ENCODE measurements at places on chromosomes 7 and 10. TPM values are rescaled to one million over a fixed set of nuclear protein-coding genes. Genes with fewer than 3 reads are reported as not detected.

DNA sequence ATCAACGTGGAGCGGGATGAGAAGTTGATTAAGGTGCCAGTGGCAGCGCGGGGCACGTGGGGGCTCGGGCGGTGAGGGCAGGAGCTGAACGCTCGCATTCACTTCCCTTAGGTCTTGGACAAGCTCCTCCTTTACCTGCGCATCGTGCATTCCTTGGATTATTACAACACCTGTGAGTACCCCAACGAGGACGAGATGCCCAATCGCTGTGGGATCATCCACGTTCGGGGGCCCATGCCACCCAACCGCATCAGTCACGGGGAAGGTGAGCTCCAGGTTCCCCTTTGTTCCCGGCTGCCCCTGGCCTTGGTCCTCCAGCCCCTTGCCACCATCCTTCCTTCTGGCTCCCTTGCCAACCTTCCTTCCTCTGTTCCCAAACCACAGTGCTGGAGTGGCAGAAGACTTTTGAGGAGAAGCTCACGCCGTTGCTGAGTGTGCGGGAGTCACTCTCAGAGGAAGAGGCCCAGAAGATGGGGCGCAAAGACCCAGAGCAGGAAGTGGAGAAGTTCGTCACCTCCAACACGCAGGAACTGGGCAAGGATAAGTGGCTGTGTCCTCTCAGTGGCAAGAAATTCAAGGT lies 2.5 kb downstream of the UFSP1 start:
- peaks cover 20% of the 10 kb centered on the region for H3K36me3 ChIP-seq
- no peak for DNase-seq
- H3K27ac ChIP-seq: no peak overlapping the region
- H3K4me3 ChIP-seq: no peak overlapping the region
- H3K27me3 ChIP-seq: no peaks in the 10 kb centered on the region

ASZ1 gene
- total RNA-seq: 0.40 TPM

DNA sequence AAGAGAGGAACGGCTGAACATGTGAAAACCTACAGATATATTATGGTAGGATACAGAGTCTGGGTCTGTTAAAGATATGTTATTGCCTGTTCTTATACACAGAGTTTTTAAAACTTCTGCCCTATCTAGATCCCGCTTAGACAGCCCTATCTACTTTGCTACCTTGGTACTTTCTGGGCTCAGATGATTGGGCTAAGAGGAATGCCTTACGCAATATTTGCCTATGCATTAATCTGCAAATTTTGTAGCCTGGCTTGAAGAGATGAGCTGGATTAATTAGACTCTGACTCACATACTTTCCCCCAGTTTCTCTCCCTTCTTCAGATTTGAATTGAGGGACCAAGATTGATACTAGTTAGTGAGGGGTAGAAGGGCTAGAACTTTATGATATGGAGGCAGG lies 33.6 kb upstream of the A1CF start:
- H3K27me3 ChIP-seq: no peaks in the 10 kb centered on the region
- no peak overlapping the region for H3K27ac ChIP-seq
- peaks cover 7% of the 10 kb centered on the region for H3K4me1 ChIP-seq
- no peak for DNase-seq
- H3K4me3 ChIP-seq: no peak overlapping the region

DNA sequence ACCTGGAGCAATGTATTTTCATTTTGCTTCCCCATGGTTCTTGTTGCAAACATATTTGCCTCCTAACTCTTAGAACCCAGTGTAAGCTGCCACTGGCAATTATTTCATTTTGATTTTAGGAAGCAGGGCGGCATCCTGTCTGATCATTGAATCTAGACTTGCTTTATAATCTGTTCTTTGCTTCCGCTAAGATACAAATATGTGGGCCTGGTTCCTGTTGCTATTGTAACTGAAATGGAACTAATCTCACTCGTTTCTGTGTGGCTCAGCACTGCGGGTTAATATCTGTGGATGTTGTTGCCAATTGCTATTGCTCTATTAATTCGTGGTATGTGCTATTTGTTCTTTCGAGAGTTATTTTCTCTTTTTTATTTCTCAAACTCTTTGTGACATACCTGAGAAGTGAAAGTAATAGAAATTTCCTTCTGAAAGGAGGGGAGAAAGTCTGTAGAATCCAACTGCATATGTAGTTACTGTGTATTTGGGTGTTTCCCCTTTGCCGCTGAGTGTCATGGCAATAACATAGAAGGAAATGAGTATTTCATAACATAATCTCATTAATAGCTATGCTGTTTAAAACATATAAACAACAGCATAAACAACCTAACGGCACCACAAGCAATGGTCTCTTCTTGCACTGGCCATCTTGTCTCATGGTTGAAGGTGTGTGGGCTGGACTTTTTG lies 62.4 kb downstream of the FZD1 start:
- no peaks in the 10 kb centered on the region for H3K36me3 ChIP-seq
- peaks cover 6% of the 10 kb centered on the region for H3K4me1 ChIP-seq
- H3K27me3 ChIP-seq: no peaks in the 10 kb centered on the region
- H3K4me3 ChIP-seq: no peak overlapping the region

PTF1A gene
- not detected for total RNA-seq

- DNase-seq: no peak
- H3K27ac ChIP-seq: no peak overlapping the region
- peaks cover 3% of the 10 kb centered on the region for H3K4me1 ChIP-seq
- H3K27me3 ChIP-seq: no peaks in the 10 kb centered on the region
- H3K4me3 ChIP-seq: no peak overlapping the region
Observed at GRCh38 chr7:12640299-12641096, 46.9 kb upstream of the ARL4A start.

DNA sequence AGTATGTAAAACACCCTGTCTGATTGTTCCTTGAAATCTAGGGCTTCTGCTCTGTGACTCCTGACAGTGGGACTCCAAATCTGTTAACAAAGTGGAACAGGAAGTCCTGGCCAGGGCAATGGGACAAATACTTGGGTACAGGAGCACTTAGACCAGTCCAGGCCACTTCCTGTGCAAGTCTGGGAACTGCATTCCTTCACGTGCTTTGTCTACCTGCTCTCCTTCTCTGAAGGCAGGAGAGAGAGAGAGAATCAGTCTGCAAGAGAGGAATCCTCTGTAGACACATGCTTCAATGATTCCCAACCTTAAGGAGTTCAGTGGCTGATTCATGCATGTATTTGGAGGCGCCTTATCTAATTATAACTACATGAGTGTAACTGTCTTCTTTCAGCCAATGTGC lies 530.2 kb downstream of the GATA3 start:
- no peaks in the 10 kb centered on the region for H3K36me3 ChIP-seq
- H3K4me1 ChIP-seq: no peaks in the 10 kb centered on the region
- H3K27ac ChIP-seq: no peak overlapping the region
- H3K27me3 ChIP-seq: no peaks in the 10 kb centered on the region
- no peak overlapping the region for H3K4me3 ChIP-seq

GALNT17 gene
- 10.8 TPM for total RNA-seq

DNA sequence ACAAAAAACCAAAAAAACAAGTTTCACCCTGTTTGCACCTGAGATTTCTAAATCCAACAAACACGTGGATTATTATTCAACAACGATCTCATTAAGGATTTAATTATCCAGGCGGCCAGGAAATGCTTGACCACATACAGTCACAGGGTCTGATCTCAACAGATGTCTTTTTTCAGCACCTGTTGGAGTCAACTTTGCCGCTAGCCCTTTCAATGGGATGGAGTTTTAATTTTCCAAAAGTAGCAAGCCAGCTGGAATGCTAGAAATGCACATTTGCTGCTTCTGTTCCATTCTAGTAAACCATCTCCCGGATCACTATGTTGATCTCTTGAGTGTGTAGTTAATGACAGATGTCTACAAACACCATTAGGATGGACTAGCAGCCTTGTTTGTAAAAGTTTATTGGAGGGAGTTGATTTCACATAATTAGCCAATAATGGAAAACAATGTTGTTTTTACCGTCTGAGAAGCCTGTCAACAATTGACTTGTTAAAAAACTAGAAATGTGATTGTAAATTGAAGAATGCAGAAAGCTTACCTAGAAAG lies 64.2 kb upstream of the DKK1 start:
- H3K4me3 ChIP-seq: no peak overlapping the region
- DNase-seq: no peak
- no peaks in the 10 kb centered on the region for H3K27me3 ChIP-seq
